NCI-H1436 (cell line): ENCODE measurements at places on chromosomes 2 and 18.
A peak's percentile ranks its signal among the peaks of the same experiment; 100 is the strongest.

DNA sequence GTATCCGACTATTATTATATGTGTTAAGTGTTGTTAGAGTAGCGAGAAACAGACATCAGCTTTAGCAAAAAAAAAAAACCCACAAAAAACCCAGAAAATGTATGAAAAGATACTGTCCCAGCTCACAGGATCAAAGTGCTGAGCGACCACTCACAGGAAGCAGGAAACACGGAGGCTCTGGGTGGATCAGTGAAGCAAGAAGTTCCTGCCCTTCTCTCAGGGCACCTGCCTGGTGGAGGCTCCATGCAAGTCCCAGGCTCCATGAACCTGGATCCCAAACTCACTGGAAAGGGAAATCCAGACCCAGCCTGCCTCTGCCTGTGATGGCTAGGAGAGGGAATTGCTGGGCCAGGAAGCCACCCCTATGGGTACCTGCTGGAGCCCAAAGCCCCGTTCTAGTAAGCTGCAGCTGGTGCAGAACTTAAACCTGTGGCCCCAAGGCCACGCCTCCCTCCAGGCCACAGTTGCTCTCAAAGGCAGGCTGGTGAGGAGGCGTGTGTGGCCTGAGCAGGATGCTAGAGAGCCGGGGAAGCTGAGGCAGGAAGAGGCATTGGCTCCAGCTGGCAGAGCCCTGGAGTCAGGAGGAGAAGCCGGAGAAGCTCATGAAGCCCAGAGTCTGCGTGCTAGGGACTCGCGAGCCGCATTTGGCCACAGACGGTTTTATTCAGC lies 63.5 kb upstream of the TAF1B start:
- no peak for DNase-seq

GRCh38 chr18:4658804-4659203 lies 203.7 kb upstream of the DLGAP1 start:
- DNase-seq = no peak

DNA sequence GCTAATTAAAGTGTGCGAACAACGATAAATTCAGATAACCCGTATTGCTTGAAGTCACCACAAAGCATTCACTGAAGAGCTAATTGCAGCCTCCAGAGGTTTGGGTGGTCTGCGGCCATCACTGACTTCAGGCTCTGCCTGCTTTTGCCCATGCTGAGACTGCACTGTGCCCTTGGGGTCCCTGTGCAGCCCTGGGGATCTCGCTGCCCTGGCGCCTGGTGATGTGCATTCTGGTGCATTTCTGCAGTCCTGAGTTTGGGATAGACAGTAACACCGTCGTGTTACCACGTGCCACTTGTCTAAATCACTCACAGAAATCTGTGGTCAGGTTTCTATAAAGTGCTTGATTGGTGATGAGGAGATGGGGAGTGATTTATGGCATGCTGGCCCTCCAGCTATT lies 27.6 kb downstream of the LDLRAD4 start:
- DNase-seq = no peak

DNA sequence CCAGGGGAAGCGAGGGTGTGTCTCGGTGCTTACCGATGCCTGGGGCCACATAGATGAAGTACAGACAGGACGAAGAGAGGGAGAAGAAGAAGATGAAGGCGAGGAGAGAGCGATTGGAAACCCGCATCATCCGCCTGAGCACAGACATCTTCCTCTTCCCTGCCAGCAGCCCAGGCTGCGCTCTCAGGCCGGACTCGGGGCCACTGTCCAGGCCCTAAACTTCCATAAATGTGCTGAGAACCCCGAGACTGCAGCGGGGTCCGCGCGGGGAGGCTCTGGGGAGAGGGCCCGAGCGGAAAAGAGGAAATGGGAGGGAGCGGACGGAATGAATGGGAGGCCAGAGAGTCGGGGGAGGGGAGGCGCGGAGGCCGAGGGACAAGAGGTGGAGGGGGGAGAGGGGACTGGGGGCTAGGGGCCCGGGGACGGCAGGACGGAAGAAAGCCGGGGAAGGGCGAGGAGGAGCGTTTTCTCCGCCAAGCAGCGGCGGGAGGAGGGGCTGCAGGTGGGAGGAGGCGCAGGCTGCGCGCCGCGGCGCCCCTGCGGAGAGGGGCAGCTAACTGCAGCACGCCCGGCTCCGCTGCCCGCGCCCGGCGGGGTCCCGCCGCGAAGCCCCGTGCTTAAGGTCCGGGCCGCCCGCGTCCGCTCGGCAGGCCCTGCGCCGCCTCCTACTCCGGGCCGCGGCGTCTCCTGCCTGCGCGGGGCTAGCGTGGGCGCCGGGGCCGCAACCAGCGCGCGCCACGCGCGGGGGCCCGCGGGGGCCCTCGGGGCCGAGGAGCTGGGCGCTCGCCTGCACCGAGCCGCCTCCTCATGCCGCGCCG lies at the start of gene B4GALT6:
Gene B4GALT6, minus strand, starts transcription at position 303 of the 818 bp plus-strand sequence. Its CDS starts 155 bp downstream, at position 148.
- DNase-seq = peak; percentile 44

GRCh38 chr2:98252038-98252773 lies 94.0 kb upstream of the CNGA3 start:
- no peak for DNase-seq

DNA sequence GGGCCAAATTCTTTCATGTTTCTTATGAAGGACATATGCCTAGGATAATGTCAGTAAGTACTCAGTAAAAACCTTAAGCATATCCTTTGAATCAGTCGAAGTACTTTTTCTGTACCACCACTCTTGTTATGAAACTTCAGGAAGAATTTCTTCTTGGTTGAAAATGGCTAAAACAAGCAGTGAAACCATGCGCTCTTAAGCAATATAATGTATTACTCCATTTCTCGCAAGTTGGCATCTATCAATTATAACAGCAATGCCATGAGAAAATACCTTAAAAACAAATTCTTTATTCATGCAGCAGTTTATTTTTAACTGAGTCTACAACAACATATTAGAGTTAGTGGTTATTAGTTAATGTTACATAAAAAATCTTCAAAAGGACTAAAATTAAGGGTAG lies 41.0 kb downstream of the SLC66A3 start:
- DNase-seq = no peak

GRCh38 chr2:200136655-200137054 lies 169.8 kb upstream of the SPATS2L start:
- no peak for DNase-seq
